IMR-90 (cell line): ENCODE measurements at places on chromosomes 4 and X. TPM values are rescaled to one million over a fixed set of nuclear protein-coding genes. Genes with fewer than 3 reads are reported as not detected.

PSAPL1 gene
- total RNA-seq = not detected in 2 replicates

UTP3 gene
- total RNA-seq = 14.9 and 26.1 TPM in 2 replicates

SNCA gene
- total RNA-seq = 0.36 and 0.56 TPM in 2 replicates

MCF2 gene
- total RNA-seq = under 0.01 TPM in 1 of 2 replicates, not detected in the other

ZMYM3 gene
- total RNA-seq = 8.3 and 10.0 TPM in 2 replicates

SLC16A2 gene
- 5.3 and 6.1 TPM in 2 replicates for total RNA-seq

GRCh38 chrX:154379569-154379951, 465 bp downstream of the EMD start:
- DNase-seq = no peak

DNA sequence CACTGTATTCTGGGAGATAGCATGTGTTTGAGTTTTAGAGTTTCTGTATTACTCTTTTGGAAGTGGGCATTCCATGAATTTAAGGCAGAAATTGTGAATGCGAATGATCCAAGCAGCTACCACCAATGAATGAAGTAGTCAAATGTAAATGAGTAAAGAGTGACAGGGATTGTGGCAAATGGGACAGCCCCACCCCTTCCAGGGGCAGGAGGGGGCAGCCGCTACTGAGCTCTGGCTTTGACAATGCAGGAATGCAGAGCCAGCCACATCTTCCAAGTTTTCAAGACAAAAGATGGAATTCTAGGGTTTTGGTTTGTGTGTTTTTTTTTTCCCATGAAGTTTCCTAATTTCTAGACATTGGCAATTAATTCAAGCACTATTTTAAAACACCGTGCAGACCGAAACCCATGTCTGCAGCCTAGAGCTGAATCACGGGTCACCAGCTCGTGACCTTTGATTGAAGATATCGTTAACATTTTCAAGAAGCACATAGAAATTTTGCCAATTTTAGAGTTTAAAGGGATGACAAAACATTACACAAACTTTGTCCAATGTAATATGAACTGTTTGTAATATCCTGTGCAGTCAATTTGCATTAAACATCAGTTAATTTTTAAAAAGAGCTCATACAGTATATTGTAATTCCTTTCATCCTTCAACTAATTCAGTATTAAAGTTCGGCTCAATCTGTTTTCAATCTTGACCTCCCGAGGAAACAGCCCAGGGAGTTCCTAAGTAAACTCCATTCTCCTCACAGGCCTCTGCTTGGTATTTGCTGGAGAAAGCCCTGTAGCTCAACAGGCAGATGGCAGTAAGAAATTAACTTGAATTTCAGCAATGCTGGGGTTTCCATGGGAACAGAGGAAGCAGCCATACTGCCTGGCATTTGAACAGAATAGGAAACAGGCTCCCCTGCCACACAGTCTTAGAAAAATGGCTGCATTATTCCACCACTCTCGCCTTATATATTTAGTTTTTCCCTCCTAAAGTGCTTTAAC, 83.4 kb downstream of the UCHL1 start:
- peak; percentile 34 for DNase-seq

- DNase-seq = no peak
These were observed 37.5 kb upstream of the MAOA start for GRCh38 chrX:43618366-43619205.

- DNase-seq = no peak
These were observed 48.6 kb upstream of the IGFBP7 start for GRCh38 chr4:57158762-57159161.

GRCh38 chrX:104435249-104435648, 130.8 kb upstream of the IL1RAPL2 start:
- no peak for DNase-seq

DNA sequence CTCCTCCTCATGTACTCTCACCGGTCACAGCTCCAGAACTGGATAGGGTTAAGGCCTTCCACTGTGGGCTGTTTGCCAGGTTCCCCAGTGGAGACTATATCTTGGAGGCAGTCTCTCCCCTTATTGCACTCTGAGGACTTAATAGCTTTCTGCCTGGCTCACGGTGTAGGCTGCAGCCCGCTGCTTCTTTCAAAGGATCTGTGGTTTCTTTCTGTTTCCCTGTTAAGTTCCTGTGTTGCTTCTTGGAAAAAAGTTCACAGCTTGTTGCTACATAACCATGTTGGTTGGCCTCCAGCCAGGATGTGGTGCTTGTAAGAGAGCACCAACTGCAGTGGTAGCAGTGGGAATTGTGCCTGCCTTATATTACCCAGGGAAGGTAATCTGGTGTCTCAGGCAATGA, 24.9 kb upstream of the ZDHHC15 start:
- no peak for DNase-seq

GRCh38 chrX:8237718-8238117, 66.7 kb upstream of the VCX2 start:
- DNase-seq = no peak

DNA sequence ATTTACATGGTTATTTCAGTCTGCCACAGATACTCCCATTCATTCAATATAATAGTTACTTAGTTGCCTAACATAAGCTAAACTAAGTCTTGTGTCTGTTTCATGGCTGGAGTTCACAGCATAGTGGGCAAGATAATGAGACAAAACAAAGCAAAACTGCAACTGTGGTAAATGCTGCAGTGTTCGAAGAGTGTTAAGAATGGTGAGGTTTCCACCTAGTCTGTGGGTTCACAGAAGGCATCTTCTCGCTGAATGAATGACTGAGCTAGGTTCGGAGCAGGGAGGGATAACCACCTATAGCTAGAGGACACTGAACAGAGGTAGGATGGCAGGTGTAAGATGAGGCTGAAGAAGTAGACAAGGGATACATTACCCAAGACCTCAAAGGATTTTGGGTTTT, 171.0 kb downstream of the FBXW7 start:
- no peak for DNase-seq

DNA sequence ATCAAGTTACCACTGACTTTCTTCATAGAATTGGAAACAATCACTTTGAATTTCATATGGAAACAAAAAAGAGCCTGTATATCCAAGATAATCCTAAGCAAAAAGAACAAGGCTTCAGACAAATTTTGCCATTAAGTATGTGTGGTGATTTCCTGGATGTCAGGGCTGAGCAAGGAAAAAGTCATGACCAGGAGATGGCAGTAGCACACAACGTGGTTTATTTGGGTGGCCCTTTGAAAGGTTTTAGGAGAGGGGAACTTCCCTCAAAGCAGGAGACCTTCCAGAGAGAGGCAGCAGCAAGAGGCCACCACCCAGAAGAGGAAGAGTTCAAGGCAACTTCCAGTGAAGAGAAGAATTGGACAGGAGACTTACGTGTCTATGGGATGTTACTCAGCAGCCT, 18.1 kb upstream of the ZXDB start:
- peak; percentile 17 for DNase-seq

DNA sequence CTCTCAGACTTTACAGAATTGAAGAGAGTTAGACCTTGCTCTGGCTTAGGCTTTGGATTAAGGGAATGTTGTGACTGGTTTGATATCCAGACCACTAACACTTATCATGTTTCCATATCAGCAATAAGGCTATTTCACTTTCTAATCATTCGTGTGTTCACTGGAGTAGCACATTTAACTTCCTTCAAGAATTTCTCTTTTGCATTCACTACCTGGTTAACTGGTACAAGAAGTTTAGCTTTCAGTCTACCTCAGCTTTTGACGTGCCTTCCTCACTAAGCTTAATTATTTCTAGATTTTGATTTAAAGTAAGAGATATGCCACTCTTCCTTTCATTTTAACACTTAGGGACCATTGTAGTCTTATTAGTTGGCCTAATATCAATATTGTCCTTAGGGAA, 62.6 kb downstream of the CASP6 start:
- DNase-seq = no peak

DNA sequence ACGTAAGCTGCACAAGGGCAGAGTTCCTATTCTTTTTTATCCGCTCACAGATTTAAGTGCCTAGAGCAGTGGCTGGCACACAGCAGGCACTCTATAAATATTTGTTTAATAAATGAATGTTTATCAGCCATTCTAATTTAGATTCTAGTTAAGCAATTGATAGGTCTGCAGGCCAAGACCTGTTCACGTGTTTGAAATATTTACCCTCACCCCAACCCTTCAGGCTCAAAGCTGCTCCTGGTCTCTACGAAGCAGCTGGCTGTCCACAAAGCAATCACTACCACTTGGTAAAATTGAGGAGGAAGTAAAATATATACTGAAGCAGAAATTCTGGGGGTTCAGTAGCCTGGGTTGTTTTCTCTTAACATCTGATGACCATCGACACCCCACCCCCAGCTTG, 158.1 kb downstream of the MGST2 start:
- no peak for DNase-seq

DNA sequence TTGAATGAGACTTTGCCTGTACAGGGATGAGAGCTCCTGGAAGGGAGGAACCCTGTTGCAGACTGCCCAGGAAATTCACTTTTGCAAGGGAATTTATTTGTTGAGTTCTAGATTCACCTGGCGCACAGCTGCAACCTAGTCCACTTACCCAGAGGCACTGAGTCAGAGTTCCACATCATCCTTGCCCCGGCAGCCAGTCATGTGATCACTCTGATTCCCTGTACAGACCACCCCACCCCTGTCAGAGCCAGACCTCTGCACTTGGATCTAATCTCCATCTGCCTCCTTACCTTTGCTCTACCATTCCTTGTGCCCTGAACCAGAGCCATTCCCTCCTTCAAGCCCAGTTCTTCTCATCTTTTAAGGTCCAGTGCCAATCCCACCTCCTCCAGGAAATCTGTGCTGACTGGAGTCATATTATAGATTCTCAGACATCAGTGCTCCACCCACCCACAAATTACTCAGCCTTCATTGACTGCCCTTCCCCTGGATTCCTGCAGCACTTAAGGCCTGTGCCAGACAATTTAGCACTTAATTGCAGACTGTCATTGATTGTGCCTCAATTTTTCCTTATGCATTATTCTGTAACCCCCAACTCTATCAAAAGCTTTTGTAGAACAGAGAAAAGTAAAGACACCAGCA, 84.1 kb upstream of the MAGEA4 start:
- no peak for DNase-seq

DNA sequence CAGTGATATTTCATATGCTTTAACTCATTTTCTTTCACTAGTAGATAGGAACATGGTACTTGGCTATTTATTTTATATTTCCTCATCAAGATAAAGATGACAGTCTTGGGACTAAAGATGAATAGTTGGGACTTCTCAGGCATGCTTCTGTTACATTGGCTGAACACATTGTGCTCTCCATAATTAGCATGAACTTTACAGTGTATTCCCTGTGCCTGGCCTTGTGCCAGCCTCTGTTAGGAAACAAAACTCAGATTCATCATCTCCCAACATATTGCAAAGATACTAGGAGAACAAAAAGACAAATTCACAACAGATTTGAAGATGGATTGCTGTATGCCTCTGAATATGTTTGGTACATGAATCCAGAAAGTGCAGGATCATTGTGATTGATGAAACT, 26.4 kb downstream of the GRIA2 start:
- no peak for DNase-seq

DNA sequence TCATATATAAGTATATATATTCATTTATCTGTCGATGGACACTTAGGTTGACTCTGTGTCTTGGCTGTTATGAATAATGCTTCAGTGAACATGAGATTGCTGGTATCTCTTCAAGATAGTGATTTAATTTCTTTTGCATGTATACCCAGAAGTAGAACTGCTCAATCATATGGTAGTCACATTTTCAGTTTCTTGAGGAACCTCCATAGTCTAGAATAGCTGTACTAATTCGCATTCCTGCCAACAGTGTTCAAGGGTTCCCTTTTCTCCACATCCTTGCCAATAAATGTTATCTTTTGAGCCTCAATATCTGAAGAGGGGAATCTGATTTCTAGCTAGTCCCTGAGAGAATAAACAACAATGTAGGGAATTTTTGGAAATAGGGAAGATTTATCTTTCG, 32.4 kb upstream of the CCNG2 start:
- no peak for DNase-seq
